ENCODE measurements at places on chromosomes 3 and 15.

DNA sequence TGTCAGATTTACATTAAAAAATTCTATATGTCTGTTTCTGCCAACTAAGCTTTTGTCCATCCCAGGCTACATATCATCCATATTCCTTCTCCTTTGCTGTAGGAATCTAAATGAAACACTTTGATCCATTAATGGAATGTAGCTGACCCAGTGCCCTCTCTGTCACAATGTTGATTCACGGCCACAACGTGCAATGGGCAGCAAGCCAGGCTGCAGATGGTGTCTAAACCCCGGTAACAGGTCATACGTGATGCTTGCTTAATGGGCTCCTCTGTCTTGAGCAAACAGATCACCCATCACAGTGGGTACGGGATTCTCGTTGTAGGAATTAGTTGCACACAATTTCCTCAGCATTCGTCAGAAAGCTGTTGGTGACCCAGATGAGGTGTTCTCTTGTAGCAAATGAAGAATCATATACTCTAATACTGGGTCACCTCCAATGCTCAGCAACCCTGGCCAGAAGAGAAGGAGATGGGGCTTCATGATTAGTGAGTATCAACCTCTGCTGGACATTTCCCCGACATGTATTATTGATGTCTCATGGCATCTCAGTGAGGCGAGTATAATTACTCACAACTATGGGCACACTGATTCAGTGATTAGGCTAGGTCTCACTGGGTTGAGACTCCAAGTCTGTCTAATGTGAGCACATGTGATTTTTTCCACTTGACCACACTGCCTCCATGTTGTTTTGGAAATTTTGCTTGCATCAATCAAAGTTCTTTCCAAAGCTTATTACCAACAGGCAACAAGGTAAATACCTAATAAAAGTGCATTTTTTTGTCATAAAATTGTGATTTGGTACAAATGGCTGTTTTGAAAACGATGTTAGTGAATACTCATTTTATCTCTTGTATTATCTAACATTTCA is 12.9 kb upstream of the DCBLD2 start:
- no peak for DNase-seq

DNA sequence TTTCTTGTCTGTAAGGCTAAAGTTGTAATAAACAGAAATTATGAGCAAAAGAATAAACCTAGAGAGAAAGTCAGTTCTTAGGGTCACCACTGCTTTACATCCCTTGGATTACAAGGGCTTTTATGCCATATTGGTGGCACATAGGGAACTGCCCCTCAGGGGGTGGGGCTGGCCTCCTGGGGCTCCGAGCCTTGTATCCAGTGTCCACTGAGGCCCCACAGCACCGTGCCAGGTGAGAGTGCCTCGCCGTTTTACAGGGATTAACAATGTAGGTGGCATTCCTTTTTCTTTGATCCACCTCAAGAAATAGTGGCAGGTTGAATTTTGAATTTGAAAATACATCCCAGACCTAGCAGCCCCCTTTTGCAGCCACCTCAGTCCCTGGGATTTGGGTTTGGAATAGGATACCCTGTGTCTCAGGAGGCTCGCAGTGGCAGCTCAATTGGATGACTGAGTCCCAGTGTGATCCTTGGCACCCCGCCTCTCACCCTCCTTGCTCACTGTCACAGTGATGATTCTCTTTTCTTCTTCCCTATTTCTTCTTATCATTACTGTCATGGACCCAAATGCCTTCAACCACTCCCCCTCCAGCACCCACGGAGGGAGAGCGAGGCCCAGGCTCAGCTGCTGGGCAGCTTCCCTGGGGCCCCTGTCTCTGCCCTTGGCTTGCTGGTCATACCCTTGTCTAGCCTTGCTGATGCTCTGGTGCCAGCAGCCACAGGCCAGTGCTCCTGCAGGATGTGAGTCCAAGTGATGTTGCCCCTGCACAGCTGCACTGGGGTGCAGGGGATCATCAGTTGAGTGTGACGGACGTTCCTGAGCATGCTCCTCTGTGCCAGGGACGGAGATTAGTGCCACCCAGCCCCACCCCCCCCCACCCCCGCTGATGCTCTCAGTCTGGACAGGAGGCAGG is 137.9 kb downstream of the DNAJB8 start:
- no peak for DNase-seq

DNA sequence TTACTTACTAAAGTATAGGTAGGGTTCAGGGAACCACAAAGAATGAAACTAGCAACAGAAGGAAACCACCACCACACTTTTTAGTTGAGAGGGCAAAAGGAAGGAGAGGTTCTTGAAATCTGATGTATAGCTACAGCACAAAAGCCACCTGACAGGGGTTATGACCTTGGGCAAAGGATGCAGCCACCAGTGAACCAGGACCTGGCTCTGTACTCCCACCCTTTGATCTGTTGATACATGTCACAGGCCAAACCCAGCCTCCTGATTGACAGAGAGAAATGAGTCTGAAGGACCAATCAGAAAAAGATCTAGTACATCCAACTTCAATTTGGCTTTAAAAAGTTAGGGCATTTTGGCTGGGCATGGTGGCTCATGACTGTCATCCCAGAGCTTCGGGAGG is 20.0 kb upstream of the BLM start:
- no peak for DNase-seq

GRCh38 chr3:110528305-110529121 is 543.1 kb upstream of the NECTIN3 start:
- DNase-seq: no peak

DNA sequence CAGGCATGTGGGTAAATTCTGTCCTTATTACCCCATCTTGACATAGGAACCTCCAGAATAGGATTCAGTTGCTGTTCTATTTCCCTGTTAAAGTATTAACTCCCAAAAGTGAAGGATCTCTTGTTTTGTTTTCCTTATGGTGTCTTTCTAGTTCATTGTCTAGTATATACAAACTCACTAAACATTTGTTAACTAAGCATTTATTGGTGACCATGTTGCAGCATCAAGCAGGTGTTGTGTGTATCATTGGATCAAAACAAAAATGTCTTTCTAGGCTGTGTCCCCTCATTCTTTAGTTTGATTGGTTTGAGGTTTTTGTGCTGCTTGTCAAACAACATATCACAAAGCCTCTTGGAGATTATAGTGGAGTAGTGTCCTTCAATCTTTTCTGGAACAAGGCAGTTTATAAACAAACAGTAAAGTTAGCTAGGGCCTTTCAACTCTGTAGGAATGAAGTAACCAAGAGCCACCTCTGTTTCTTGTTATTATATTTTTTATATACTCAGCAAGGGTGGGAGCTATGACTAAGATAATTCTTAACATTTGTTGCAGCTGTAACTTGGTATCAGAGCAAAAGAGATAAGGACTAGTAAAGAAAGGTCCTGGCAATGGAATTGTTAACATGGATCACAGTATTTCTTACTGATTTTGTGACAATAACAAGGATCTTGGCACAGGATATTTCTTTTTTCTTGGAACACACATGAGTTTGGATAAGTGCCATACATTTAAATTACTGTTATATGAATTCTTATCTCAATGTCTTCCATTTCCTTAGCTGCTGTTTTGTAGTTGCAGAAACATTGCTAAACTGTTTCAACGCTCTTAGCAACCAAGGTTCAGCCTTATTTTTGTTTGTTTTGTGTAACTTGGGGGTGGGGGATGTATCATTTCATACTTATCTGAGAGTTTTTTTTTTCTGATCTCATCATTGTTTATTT is 49.3 kb downstream of the TMOD3 start:
- DNase-seq: no peak

GRCh38 chr15:63405683-63406390 is 24.2 kb upstream of the CA12 start:
- no peak for DNase-seq

DNA sequence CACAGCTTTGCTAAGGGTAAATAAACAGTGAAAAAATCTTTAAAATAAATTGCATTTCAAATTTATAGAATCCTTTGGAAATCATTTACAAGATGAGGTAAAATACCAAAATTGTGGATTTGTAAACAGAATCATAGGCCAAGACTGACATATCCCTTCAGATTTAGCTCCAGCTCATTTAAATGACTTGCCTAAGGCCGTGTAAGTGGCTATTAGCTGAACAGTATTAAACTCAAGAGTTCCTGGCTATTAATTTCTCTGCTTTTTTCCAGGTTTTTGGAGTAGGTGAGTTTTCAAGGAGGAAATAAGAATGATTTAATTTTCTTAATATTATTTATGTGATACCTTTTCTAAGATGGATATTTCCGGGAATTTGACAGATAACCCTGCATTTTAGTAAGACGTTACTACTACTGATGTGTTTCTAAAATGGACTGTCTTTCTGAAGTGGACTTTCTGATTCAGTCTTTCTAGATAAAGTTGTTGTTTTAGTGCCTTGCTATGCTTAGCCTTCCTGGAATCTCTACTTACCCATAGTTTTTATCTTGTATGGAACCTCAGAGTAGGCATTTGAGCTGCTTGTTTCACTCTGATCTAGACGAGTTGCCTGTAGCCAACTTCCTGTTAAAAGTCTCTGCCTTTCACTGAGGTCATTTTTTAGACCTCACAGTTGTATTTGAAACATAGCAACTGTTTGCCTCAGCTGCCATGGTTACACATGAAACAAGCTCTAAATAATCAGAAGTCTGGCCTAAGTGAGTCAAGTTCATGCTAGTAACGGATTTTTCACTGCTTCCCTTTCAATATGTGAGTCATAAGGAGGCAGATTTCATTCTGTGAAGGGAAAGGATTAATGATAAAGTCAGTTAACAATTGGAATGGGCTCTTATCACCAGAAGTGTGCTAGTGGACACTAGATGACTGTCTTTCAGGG is 127.0 kb downstream of the KLHL25 start:
- DNase-seq: peak; percentile 46

DNA sequence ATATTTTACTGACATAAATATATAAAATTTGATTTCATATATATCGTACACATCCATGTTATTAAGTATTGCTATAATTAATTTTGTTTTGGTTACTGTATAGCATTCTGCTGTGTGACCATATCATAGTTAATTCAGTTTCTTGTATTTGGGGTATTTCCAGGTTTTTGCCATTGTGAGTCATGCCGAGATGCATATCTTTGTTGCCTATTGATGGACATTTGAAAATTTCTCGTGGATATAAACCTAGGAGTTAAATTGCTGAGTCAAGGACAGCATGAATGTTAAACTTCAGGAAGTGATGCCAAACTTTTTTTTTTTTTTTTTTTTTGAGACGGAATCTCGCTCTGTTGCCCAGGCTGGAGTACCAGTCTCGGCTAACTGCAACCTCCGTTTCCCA is 33.7 kb upstream of the GPR171 start:
- DNase-seq: no peak

GRCh38 chr15:67208396-67208795 is 46.1 kb downstream of the AAGAB start:
- DNase-seq: no peak

DNA sequence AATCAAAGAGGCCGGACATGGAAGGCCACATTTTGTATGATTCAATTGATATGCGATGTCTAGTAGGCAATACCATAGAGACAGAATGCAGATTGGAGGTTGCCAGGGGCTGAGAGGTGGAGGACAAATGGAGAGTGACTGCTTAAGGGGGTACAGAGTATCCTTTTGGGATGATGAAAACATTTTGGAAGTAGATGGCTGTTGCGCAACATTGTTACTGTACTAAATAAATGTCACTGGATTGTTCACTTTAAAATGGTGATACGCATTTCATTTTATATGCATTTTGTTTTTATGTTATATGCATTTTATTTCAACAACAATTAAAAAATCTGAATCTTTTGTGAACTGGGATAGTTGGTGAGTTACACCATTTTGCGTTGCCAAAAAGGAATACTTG is 99.7 kb upstream of the AGBL1 start:
- no peak for DNase-seq

- no peak for DNase-seq
These were observed 105.0 kb downstream of the SSR3 start for GRCh38 chr3:156449710-156450574.

DNA sequence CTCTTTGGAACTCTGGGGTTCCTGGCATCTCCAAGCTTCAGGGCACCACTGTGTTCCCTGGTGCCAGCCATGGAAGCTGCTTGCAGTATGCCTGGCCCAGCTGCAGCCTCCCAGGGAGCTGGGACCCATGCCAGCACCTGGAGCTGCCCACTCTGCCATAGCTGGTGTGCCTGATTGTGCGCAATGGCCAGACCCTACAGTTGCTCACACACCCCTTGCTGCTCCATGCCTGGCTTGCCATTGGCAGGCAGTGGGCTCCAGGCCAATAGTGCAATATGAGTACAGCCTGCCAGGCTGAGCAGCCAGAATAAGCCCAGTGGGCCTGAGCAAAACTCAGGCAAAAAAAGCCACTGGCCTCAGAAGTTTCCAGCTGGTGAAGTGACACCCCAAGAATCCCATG is 43.8 kb upstream of the LRRFIP2 start:
- DNase-seq: no peak

DNA sequence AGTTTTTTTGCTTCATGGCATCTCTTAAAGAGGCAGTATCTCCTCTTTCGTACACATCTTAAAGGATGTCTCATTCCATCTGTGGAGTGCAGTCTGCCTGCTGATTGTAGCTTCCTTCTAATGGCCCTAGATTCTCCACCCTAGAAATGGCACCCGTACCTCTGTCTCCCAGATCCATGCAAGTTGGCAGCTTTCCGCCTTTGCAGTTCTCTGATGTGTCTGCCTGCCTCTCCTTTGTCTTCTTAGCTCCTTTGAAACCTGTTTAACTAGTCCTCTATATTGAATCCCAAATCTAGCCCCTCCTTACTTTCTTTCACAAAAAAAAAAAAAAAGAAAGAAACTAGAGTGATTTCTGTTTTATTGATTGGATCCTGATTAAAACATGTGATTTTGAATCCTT is 1025.0 kb downstream of the ZPLD1 start:
- DNase-seq: no peak

DNA sequence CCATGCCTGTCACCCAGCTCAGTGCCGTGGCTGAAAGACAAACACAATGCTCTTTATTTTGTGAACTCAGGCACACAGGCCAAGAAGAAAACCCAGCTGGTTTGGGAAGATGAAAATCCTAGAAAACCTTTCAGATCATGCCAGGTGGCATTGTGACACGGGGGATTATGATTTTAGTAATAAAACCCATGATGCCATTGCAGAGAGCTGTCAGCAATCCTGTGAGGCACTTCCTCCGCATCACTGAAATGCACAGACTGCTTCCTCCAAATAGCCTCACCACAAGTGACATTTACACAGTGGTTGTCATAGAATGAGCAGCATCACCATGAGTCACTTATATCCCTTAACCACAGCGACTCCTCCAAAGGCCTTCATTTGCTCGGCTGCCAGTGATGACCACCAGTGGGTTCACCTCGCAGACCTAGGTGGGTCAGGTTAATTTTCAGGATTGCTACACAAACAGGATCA is 22.7 kb downstream of the ABHD6 start:
- peak; percentile 39 for DNase-seq

GRCh38 chr15:48833526-48834239 is 22.8 kb upstream of the CEP152 start:
- no peak for DNase-seq

GRCh38 chr3:53147903-53148400 is 13.1 kb upstream of the PRKCD start:
- no peak for DNase-seq

DNA sequence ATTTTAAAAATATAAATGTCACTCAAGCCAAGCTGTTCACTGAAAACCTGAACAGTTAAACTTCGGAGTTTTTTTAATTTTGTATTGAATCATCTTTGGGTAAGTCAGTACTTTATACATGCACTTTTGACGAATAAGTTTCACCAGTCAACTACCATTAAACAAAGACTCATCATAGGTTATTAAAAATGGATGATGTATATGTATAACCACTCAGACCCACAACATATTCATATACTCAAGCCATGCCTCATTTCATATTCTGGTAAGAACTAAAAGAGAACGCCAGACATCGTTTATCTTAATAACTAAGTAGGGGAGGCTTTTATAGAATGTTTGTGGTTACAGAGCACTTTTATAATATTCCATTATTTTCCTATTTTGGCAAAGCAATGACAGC is 18.3 kb downstream of the MSL2 start:
- DNase-seq: no peak

Measured in NK-92 treated with Interleukin-12 subunit alpha and Interleukin-12 subunit beta, amount 100 ng/mL, for 24 hours (cell line).